ENCODE measurements at places on chromosomes 4 and X. TPM values are rescaled to one million over a fixed set of nuclear protein-coding genes. Genes with fewer than 3 reads are reported as not detected.

GRCh38 chr4:128347930-128348660 lies 60.5 kb upstream of the PGRMC2 start:
- no peak for DNase-seq

- DNase-seq: no peak
Observed at GRCh38 chr4:3736806-3737205, 29.4 kb upstream of the ADRA2C start.

GRCh38 chrX:71147496-71148277 lies 3.0 kb downstream of the NLGN3 start:
- DNase-seq: no peak

- DNase-seq: peak; percentile 52
Observed at GRCh38 chr4:87849612-87850011, 16.8 kb downstream of the MEPE start.

GRCh38 chrX:154462396-154462795 lies 4.3 kb downstream of the PLXNA3 start:
- DNase-seq: no peak

GRCh38 chr4:81469781-81470455 lies 1.8 kb downstream of the RASGEF1B start:
- no peak for DNase-seq

- DNase-seq: peak; percentile 56
Observed at GRCh38 chrX:139448996-139449395, 81.5 kb upstream of the F9 start.

DNA sequence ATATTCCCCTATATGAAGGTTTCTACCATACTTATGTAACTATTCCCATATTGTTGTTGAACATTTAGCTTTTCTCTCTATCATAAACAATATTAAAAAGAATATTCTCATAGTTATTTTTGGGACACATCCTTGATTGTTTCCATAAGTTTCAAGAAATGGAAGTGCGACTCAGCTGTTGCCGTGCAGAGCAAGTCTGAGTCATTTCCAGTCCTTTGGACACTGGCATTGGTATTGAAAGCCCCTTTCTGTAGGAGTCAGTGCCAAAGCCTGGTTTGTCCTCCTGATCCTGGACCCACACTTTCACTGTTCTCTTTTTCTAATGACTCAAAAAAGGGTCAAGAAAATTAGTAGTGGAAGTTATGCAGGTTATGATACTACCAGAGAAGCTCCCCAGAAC lies 108.3 kb upstream of the DIAPH2 start:
- DNase-seq: peak; percentile 10

DNA sequence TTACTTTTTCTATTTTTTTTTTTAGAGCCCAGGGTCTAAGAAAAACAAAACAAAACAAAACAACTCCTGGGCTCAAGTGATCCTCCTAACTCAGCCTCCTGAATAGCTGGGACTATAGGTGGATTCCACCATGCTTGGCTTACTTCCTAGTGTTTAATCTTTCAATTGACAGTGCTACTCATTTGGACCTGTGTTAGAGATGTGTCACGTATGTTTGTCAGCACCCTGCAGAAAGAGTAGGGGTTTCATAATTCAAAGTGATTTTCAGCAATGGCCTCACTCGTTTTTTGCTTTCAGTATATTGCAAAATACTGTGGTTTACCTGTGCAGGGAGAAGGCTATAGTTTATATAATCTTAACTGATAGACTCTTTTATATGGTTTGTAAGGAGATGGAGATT lies 71.6 kb upstream of the TEX13D start:
- no peak for DNase-seq

DNA sequence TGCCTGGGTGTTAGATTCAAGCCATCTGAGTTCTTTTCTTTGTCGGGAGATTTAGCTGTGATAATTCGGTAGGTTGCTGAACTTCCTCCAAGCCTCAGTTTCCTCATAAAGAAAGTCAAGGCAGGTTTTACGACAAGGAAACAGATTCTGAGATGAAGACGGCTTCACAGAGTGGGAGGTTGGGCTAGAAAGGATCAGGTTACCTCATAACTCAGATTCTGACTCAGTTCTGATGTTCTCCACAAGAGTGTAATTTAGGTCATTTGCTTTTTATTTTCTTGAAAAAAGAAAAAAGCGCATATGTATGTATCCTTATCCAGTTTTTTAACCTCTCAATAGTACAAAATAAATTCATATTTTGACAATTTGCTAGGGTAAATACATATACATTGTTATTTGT lies 47.2 kb upstream of the ELOVL6 start:
- peak; percentile 51 for DNase-seq

DNA sequence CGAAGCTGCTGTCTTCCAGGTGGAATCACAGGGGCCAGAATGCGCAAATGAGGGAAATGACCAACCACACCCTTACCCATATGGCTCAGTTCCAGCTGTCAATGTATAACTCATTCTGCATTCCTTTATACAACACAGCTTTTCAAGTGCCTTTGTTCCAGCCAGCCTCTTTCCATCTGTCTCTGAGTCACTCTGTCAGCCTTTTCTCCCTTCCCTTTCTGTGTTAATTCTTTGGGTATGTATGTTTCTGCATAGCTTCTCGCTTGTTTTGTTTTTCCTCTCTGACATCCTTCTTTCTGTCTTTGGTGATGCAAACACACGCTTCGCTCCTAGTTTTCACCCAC lies 54.5 kb downstream of the RS1 start:
- DNase-seq: peak; percentile 85

DNA sequence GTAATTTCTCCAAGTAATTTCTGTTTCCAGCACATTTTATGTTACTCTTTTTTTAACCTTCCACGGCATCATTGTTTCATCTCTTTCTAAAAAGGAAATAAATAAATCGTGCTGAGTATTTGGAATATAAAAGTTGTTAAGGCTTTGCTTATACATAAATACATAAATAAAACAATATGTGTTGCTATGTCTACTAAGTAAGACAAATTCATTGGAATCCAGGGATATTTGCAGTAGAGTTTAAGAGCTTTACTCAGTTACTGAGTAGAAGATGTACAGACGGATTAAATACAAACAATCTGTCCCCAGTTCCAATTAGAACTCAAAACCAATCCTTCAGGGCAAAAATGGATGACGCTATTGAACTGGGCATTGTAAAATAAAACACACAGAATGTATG lies 1.4 kb downstream of the ARHGAP24 start:
- no peak for DNase-seq

DNA sequence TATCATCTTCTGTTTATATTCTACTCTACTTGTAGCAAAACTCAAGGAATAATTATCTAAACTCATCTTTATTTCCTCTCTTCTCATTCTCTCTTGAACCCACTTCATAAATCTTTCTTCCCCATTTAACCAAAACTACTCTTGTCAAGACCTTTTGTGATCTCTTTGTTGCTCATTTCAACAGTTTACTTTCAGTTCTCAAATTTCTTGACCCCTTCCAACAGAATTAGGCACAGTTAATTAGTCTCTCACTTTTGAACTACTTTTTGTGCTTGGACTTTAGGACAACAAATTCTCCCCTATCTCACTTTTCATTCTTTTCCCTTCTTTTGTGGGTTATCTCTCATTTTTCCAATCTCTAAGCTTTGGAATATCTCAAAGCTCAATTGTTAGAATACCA lies 27.4 kb upstream of the CAMK2D start:
- DNase-seq: no peak

DNA sequence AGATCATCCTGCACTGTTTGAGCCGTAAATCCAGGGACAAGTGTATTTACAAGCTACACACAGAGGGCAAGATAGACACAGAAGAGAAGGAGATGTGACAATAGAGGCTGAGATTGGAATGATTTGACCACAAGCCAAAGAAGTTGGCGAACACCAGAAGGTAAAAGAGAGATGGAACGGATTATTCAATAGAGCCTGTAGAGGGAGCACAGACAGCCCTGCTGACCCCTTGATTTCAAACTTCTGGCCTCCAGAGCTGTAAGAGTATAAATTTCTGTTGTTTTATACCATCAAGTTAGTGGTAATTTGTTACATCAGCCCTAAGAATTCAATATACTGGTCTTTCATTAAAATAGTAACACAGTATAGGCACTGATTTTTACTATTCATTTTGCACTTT lies 447.8 kb downstream of the FAT4 start:
- DNase-seq: no peak

GRCh38 chr4:173528378-173529321 lies 1.4 kb downstream of the HAND2 start:
- DNase-seq: no peak

GRCh38 chr4:16123356-16124084 lies 39.7 kb upstream of the PROM1 start:
- DNase-seq: no peak

GRCh38 chr4:26053761-26054160 lies 139.7 kb downstream of the SMIM20 start:
- no peak for DNase-seq

GRCh38 chrX:72346302-72346949 lies 40.7 kb upstream of the CITED1 start:
- DNase-seq: no peak

DNA sequence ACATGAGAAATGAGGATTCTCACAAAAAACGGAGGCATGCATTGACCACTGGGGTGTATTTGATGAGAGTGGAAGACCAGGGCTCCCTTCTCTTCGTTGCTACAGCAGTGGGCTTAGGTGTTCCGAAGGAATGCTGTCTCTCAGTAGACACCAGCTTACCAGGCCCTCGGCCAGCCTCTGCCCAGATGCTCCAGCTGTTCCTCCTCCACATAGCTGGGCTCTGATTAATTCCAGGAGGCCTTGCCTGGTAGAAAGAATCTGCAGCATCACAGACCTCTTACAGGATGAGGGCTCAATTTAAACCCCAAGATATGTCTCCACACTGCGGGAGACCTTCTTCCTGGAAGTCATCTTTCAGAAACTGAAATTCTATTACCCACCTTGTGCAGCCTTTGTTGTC lies 346.6 kb upstream of the TENM3 start:
- DNase-seq: no peak

- peak; percentile 95 for DNase-seq
Observed at GRCh38 chr4:2241410-2242353, at the start of the genes HAUS3 and POLN. Gene HAUS3, minus strand, starts transcription at chr4:2242121. Its CDS starts 1,175 bp downstream, at chr4:2240946. Gene POLN, minus strand, starts transcription at chr4:2242121. Its CDS starts 12,890 bp downstream, at chr4:2229231.

DNA sequence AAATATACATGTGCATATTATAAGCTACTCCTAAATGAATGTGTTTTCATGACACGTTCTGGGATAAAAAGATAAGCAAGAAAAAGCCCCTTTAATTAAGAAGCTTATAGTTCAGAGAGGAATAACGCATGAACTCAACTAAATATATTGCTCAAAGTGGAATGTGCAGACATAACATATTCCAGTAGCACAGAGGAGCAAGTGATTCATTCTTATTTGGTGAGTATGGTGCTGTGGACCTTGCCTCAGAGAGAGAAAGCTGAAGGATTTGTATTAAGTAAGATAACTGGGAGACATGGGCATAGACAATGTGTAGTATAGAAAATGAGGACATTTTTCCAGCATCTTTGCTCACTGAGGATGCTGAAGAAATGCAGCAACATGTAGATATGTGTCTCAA lies 76.8 kb downstream of the CFAP299 start:
- DNase-seq: no peak

- DNase-seq: no peak
Observed at GRCh38 chr4:42398171-42398870, 1.0 kb downstream of the SHISA3 start.

GRCh38 chr4:19592391-19592790 lies 659.3 kb upstream of the SLIT2 start:
- DNase-seq: peak; percentile 73

Gene BEX1
- total RNA-seq: 112 TPM

Gene PPARGC1A
- 1.6 TPM for total RNA-seq

Gene HPRT1
- 18.1 TPM for total RNA-seq

Gene BANK1
- total RNA-seq: not detected

Gene FAM149A
- 1.5 TPM for total RNA-seq

Gene TRIM75
- total RNA-seq: not detected

Gene UGT2B11
- not detected for total RNA-seq

Gene SRPX2
- 10.3 TPM for total RNA-seq

Gene ADH6
- total RNA-seq: not detected

All from HT1080 (cell line).